Cardiac atrium fibroblast (primary cell): ENCODE measurements at places on chromosomes 3 and 15. TPM values are rescaled to one million over a fixed set of nuclear protein-coding genes. Genes with fewer than 3 reads are reported as not detected.

Gene TPRG1
- total RNA-seq = 5.8 TPM in 1 of 2 replicates, not detected in the other

Gene ZDHHC23
- 1.1 and 2.9 TPM in 2 replicates for total RNA-seq

Gene LYZL4
- total RNA-seq = not detected in 2 replicates

Gene MST1R
- not detected in 2 replicates for total RNA-seq

Gene KBTBD12
- total RNA-seq = not detected in 2 replicates

Gene RRP9
- 21.1 and 23.0 TPM in 2 replicates for total RNA-seq

Gene CCDC39
- not detected in 2 replicates for total RNA-seq

Gene MAGI1
- 12.8 and 20.9 TPM in 2 replicates for total RNA-seq

Gene FGF12
- total RNA-seq = 2.6 TPM in 1 of 2 replicates, not detected in the other

Gene EPHB1
- total RNA-seq = 0.16 TPM in 1 of 2 replicates, not detected in the other

Gene STARD9
- 3.1 and 4.5 TPM in 2 replicates for total RNA-seq

Gene VWA5B2
- not detected in 2 replicates for total RNA-seq

Gene RTF1
- total RNA-seq = 13.5 and 14.9 TPM in 2 replicates

Gene SLC12A1
- not detected in 2 replicates for total RNA-seq

Gene CORO2B
- total RNA-seq = 15.9 and 17.3 TPM in 2 replicates

Gene CKMT1B
- not detected in 2 replicates for total RNA-seq

Gene FBXW12
- not detected in 2 replicates for total RNA-seq

Gene THSD4
- 11.0 and 12.6 TPM in 2 replicates for total RNA-seq

Gene MYRIP
- 0.54 and 0.65 TPM in 2 replicates for total RNA-seq

Gene GPR171
- not detected in 2 replicates for total RNA-seq

Gene RARRES1
- total RNA-seq = 5.8 and 13.9 TPM in 2 replicates

Gene NUP210
- total RNA-seq = 0.54 and 1.3 TPM in 2 replicates

Gene CFAP100
- not detected in 2 replicates for total RNA-seq

Gene CFAP20DC
- 4.5 and 7.2 TPM in 2 replicates for total RNA-seq

Gene LRRIQ4
- not detected in 2 replicates for total RNA-seq

Gene KBTBD13
- total RNA-seq = not detected in 2 replicates

Gene ADGRG7
- not detected in 2 replicates for total RNA-seq

Gene RASL12
- 3.1 and 4.2 TPM in 2 replicates for total RNA-seq

Gene MPI
- 109 and 112 TPM in 2 replicates for total RNA-seq

Gene AADACL2
- total RNA-seq = not detected in 2 replicates
